ENCODE measurements at places on chromosomes 5 and 9.
A peak's percentile ranks its signal among the peaks of the same experiment; 100 is the strongest.

- DNase-seq = no peak
These were observed 27.4 kb upstream of the PANK3 start for GRCh38 chr5:168606562-168606961.

DNA sequence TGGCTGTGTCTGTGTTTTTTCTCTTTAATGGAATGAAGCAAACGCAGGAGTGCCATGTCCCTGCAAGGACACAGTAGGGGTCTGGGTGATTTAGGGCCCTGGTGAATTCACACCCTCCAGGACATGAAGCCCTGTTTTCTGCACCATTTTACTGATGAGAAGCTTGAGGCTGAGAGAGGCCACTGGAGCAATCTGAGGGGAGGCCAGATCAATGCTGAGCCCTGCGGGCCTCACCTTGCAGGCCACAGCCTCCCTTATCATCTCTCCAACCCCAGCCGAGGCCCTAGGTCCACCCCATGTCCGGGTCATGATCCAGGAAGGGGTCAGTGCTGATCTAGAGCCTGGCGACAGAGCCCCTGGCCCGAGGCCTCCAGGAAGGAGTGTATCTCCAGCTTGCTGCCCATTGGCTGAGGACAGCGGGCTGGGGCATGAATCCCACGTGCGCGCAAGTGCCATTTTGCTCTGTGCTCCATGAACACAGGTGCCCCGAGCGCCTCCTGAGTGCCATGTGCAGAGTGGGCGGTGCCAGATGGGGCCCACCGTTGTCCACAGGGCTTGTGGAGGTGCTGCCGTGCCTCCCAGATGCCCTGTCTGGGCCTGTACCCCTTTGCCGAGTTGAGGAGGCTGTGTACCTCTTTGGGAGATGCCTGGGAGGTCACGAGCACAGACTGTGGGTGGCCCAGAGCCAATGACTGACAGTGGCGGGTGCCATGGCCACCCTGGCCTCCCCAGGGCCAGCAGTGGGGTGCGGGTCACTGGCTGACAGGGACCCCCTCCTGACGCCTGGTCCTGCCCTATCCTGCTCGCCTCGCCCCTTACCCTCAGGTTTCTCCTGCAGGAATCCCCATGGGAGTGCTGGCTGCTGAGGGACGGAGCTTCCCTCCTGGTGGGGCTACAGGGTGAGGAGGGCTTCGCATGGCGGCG, 32.3 kb upstream of the LPCAT1 start:
- DNase-seq = no peak

DNA sequence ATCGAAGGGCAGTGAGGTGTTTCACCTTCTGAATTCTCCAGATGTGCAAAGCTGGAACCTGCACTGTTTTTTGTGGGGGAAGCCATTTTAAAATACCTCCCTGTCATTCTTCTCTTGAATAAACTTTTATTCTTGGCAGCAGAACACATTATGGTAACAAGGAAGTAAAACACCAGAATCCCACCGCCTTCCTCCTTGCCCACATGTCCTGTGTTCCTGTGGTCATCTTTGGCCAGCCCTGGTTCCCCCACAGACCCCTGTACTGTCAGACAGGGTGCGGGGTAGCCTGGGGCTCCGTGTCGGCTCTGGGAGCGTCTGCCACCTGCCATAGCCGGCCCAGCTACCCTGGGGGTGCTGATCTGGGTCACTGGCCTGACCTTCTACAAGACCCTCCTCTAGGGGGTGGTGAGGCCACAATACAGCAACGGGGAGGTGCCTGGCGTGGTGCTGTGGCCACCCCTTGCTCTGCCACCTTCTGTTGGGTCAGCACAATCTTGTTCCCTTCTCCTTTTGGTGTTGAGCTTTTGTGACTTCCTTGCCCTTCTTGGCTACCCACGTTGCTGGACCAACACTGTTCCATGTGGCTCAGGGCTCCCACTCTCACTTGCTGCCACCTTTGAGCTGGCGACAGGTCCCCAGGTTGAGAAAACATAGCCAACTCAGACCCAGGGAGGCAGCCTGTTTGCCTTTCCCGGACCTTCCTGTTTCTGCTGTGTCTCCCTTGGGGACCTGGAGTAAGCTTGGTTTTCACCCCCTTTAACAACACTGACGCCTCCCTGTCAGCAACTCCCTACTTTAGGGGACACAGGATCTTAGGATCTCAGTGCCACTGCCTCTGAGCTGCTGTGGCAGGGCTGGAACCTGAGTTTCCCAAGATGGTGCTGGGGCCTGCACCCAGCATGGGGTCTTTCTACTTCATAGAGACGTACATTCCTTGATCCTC, 4.8 kb downstream of the WNK2 start:
- no peak for DNase-seq

DNA sequence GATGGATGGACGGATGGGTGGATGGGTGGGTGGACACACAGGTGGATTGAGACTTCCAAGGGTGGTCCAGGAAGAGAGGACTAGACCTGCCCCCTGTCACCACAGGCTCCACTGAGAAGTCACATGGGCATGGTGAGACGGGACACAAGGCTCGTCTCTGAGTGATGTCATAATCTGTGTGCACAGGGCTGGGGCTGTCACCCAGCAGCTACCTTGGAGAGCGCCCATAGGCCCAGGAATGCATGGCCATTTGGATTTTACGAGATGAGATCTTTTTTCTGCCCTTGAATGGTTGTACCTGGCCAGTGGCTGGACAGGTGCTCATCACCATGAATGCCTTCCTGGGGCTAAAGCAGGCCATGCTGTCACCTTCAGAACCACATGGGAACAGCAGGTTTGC, 3.1 kb downstream of the OLFM1 start:
- no peak for DNase-seq

- DNase-seq = peak; percentile 57
These were observed 16.1 kb upstream of the NEUROG1 start for GRCh38 chr5:135551593-135552447.

All from putamen (tissue), 1 donor.